ENCODE measurements at places on chromosomes 11 and 22. TPM values are rescaled to one million over a fixed set of nuclear protein-coding genes. Genes with fewer than 3 reads are reported as not detected.

GRCh38 chr11:13152264-13152663 is 125.3 kb upstream of the BMAL1 start:
- DNase-seq = no peak

Gene FAM180B
- total RNA-seq = not detected

Gene GRM5
- total RNA-seq = not detected

Gene OR5B21
- total RNA-seq = not detected

Gene MOGAT2
- total RNA-seq = not detected

- DNase-seq = no peak
These were observed 27.5 kb downstream of the CSTF3 start for GRCh38 chr11:33133761-33134160.

Gene SMTNL1
- total RNA-seq = not detected

GRCh38 chr11:313304-313786 is 495 bp upstream of the IFITM1 start:
- DNase-seq = no peak

- no peak for DNase-seq
These were observed 27.5 kb downstream of the KIAA0930 start for GRCh38 chr22:45212992-45213751.

Gene NAALAD2
- not detected for total RNA-seq

GRCh38 chr22:28766628-28767027 is 5.9 kb upstream of the CCDC117 start:
- DNase-seq = no peak

Gene RNH1
- total RNA-seq = 61.3 TPM

Gene C11orf87
- total RNA-seq = not detected

DNA sequence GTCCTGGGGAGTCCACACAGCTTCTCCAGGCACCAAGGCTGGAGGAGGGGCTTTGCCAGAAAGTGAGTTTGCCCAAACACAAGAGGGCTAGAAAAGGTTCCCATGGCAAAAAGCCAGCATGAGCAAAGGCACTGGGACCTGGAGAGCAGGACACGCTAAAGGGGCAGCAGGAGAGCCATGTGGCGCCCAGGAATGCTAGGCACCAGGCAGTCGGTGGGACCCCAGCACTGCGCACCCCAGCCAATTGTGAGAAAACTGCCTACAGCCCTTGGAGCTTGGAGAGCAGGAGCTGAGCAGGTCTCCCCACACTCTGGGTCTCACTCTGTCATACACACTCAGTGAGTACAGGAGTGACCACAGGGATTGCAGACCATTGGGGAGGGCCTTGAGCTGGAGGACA is 5.2 kb upstream of the RAB1B start:
- no peak for DNase-seq

DNA sequence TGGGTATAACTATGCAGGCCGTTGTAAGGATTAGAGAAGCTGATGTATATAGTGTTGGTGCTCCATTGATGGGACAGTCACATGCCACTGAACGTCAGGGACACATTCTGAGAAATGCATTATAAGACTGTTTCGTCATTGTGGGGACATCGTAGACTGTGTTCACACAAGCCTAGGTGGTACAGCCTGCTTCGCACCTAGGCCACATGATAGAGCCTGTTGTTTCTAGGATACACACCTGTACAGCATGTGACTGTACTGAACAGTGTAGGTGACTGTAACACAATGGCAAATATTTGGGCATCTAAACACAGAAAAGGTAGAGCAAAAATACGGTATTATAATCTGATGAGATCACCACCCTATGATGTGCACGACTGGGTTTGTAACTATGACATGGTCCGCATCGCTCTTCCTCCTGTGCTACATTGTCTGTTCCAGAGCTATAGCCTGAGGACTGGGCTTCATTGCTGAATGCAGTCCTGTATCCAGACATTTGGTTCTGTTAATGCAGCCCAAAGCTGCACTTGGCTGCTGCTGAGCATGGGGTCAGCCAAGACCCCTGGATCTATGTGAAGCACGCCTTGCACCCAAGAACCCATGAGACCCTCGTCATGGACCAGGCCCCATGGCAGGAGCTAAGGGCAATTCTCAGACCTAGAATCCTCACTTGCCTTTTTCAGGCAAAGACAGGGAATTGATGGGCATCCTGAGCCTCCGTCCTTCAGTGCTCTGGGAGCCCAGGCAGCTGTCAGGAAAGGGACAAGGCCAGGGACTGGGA is 51.1 kb upstream of the THY1 start:
- DNase-seq = no peak

Gene C11orf21
- total RNA-seq = not detected

Gene GSTT2B
- 1.7 TPM for total RNA-seq
